ENCODE measurements at places on chromosomes 6 and 20.
A peak's percentile ranks its signal among the peaks of the same experiment; 100 is the strongest.

DNA sequence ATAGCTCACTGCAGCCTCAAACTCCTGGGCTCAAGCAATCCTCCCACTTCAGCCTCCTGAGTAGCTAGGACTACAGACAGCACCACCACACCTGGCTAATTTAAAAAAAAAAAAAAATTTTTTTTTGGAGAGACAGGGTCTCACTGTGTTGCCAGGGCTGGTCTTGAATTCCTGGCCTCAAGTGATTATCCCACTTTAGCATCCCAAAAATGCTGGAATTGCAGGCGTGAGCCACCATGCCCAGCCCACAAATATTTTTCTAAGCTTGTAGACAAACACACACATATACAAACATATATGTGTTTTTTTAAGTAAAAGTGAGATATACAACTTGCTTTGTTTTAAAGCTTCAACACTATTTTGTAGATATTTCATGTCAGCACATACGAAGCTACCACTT lies 10.8 kb downstream of the HSPA12B start:
- no peak overlapping the region for H3K27ac ChIP-seq
- DNase-seq, result no peak
- no peaks in the 10 kb centered on the region for H3K36me3 ChIP-seq

DNA sequence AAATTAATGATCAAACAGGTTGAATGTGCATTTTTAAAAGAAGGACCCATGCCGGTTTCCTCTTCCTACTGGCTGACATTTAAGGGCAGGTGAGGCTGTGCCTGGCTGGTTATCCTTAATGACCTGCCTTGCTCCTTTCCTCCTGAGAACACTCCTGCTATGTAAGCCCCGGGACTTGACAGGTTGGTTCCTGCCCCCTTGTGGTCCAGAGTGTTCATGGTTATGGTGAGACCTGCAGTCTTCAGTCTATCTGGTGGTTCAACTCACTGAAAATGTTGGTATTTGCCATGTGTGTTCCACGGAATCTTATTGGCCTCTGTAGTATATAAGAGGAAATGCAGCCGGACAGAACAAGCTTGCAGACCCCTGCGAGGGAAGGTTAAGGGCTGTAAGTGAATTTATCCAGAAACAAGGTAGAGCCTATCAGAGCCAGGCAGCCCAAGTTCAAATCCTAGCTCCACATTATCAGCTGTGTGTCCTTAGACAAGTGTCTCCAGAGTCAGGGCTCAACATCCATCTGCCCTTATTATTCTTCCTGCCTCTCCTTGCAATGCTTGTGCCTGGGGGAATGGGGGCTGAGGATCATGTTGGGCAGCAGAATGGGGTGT lies 5.2 kb upstream of the BPIFA3 start:
- no peaks in the 10 kb centered on the region for H3K36me3 ChIP-seq
- H3K4me3 ChIP-seq, result no peak overlapping the region
- H3K27ac ChIP-seq, result no peak overlapping the region
- no peaks in the 10 kb centered on the region for H3K27me3 ChIP-seq
- no peak for DNase-seq
- no peaks in the 10 kb centered on the region for H3K4me1 ChIP-seq

- H3K27ac ChIP-seq, result no peak overlapping the region
- no peaks in the 10 kb centered on the region for H3K36me3 ChIP-seq
Measured at GRCh38 chr20:43096126-43096930, 93.4 kb downstream of the PTPRT start.

GRCh38 chr6:151553416-151554165 lies 59.8 kb downstream of the CCDC170 start:
- H3K4me1 ChIP-seq, result no peaks in the 10 kb centered on the region
- H3K4me3 ChIP-seq, result no peak overlapping the region
- DNase-seq, result no peak
- H3K36me3 ChIP-seq, result no peaks in the 10 kb centered on the region
- no peak overlapping the region for H3K27ac ChIP-seq
- H3K27me3 ChIP-seq, result no peaks in the 10 kb centered on the region

- no peak overlapping the region for H3K4me3 ChIP-seq
- H3K4me1 ChIP-seq, result no peaks in the 10 kb centered on the region
- DNase-seq, result no peak
- H3K36me3 ChIP-seq, result no peaks in the 10 kb centered on the region
- H3K27me3 ChIP-seq, result peaks cover 2% of the 10 kb centered on the region
- H3K27ac ChIP-seq, result no peak overlapping the region
Measured at GRCh38 chr20:50360218-50360672, 149.9 kb upstream of the PTPN1 start.

- peak overlapping the region; percentile 94 for H3K4me3 ChIP-seq
- no peaks in the 10 kb centered on the region for H3K27me3 ChIP-seq
- peak overlapping the region; percentile 92 for H3K27ac ChIP-seq
- no peaks in the 10 kb centered on the region for H3K36me3 ChIP-seq
- no peak for DNase-seq
Measured at GRCh38 chr20:47503685-47504084, 2.0 kb downstream of the NCOA3 start.

DNA sequence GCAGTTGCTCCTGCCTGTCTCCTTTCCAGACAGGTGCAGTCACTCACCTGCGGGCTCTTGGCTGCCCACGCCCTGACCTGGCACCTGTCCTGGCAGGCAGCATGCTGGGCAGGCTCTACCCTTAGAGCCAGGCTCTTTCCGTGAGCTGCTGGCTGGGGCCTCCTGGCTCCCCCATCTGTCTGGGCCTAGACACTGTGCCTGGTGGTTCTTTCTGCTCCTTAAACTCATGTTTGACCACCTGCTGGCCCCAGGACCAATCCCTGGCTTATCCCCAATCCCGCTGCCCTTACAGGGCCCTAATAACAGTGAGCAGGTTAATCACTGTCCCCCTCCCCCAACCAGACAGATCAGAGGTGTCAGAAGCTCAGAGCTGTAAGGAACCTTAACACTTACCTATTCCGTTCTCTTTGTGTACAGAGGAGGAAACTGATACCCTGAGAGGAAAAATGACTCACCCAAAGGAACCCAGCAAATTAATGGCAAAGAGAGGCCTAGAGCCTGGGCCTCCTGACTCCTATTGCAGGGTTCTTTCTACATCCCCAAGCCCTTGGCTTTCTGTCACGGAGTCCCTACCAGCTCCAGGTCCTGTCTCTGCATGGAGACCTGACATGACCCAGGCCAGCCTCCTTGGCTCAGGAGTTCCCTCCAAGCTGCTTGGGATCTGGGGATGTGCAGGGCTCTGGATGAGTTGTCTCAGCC lies 54.7 kb downstream of the RAB44 start:
- no peak overlapping the region for H3K4me3 ChIP-seq
- H3K36me3 ChIP-seq, result peaks cover 2% of the 10 kb centered on the region
- H3K27me3 ChIP-seq, result no peaks in the 10 kb centered on the region
- H3K4me1 ChIP-seq, result peaks cover 50% of the 10 kb centered on the region
- H3K27ac ChIP-seq, result peak overlapping the region; percentile 80

- no peaks in the 10 kb centered on the region for H3K4me1 ChIP-seq
- no peak for DNase-seq
- H3K27me3 ChIP-seq, result no peaks in the 10 kb centered on the region
- no peak overlapping the region for H3K4me3 ChIP-seq
Measured at GRCh38 chr6:40346246-40346645, 240.9 kb downstream of the LRFN2 start.

- DNase-seq, result no peak
- H3K27me3 ChIP-seq, result no peaks in the 10 kb centered on the region
- H3K27ac ChIP-seq, result no peak overlapping the region
Measured at GRCh38 chr6:163651915-163652668, 237.6 kb downstream of the QKI start.

DNA sequence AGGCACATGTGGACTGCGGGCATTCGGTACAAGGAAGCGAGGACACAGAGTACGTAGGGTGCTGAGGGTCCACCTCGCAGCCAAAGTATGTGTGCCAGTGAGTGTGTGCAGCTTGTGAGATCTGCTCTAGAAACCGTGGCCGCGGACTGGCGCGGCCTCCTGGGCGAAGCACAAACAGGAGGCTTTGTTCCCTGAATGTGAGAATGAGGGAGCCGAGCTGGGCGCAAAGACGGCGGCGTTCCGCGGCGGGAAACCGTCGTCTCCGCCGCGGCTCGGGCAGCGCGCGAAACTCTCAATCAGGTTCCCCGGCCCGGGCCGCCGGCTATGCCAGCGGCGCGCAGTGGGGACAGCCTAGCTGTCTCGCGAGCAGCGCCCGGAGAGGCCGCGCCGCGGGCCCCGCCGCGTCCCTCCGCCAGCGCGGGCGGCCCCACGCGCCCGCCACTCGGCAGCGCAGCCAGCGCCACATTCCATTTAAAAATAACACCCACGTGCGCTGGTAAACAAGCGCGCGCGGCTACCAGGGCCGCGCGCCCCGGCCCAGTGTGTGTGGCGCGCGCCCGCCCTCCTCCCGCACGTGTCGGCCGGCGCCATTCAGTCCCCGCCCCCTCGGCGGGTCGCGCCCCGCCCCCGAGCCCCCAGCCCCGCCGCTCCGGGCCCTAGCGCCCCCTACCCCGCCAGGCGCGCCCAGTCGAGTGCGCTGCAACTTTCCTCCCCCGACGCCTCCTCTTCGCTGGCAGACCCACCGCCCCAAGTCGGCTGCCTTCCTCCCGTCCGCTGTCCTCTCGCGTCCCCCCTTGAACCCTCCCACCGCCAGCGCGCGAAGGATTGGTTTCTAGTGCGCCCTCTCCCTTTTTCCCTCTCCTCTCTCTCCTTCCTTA lies 3.0 kb upstream of the FOXO3 start:
- no peak overlapping the region for H3K27ac ChIP-seq
- H3K4me1 ChIP-seq, result peaks cover 4% of the 10 kb centered on the region
- H3K27me3 ChIP-seq, result peaks cover 8% of the 10 kb centered on the region
- DNase-seq, result no peak
- no peaks in the 10 kb centered on the region for H3K36me3 ChIP-seq

GRCh38 chr20:40643891-40644290 lies 45.1 kb downstream of the MAFB start:
- no peak overlapping the region for H3K27ac ChIP-seq
- peaks cover 1% of the 10 kb centered on the region for H3K27me3 ChIP-seq
- no peak overlapping the region for H3K4me3 ChIP-seq

GRCh38 chr20:39935901-39936300 lies 753.1 kb downstream of the MAFB start:
- DNase-seq, result no peak
- no peaks in the 10 kb centered on the region for H3K36me3 ChIP-seq
- H3K27me3 ChIP-seq, result no peaks in the 10 kb centered on the region
- no peaks in the 10 kb centered on the region for H3K4me1 ChIP-seq

- peak overlapping the region; percentile 76 for H3K4me3 ChIP-seq
- peaks cover 19% of the 10 kb centered on the region for H3K4me1 ChIP-seq
- H3K36me3 ChIP-seq, result peaks cover 6% of the 10 kb centered on the region
- H3K27ac ChIP-seq, result peak overlapping the region; percentile 71
- DNase-seq, result no peak
Measured at GRCh38 chr20:62795023-62795761, 1.1 kb upstream of the MRGBP start.

- no peaks in the 10 kb centered on the region for H3K36me3 ChIP-seq
- H3K4me3 ChIP-seq, result no peak overlapping the region
- H3K27me3 ChIP-seq, result no peaks in the 10 kb centered on the region
- 0 out of 2 replicates have a peak, but pooled peaks cover 3% of the 10 kb centered on the region for H3K4me1 ChIP-seq
- peak; percentile 35 for DNase-seq
Measured at GRCh38 chr6:93453956-93454355, 34.6 kb upstream of the EPHA7 start.

- H3K27me3 ChIP-seq, result no peaks in the 10 kb centered on the region
- peaks cover 6% of the 10 kb centered on the region for H3K4me1 ChIP-seq
- no peak overlapping the region for H3K4me3 ChIP-seq
- H3K36me3 ChIP-seq, result no peaks in the 10 kb centered on the region
- no peak for DNase-seq
Measured at GRCh38 chr6:47334334-47334733, 24.6 kb upstream of the TNFRSF21 start.

- no peaks in the 10 kb centered on the region for H3K27me3 ChIP-seq
- H3K4me3 ChIP-seq, result no peak overlapping the region
- H3K27ac ChIP-seq, result no peak overlapping the region
- no peak for DNase-seq
Measured at GRCh38 chr6:112061605-112062004, 7.7 kb downstream of the CCN6 start.

DNA sequence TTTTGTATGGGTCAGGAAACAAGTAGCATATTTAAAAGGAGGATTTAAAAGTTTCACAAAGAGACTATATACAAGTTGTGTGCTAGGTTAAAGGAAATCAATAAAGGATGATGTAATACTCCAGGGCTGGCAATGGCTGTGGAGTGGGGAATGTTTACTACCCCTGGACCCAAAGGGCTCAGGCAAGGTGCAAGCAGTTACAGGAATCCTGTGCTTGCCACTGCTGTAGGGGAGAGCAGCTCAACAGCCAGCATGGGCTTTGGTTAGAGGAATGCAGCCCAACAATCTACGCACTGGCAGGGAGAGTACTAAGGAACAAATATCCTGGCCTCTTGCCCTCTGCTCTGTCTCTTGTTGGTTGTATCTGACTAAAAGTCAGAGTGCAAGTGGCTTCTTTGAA lies 1642.2 kb downstream of the KHDRBS2 start:
- H3K36me3 ChIP-seq, result no peaks in the 10 kb centered on the region
- no peaks in the 10 kb centered on the region for H3K4me1 ChIP-seq
- no peak for DNase-seq
- H3K27ac ChIP-seq, result no peak overlapping the region
- no peaks in the 10 kb centered on the region for H3K27me3 ChIP-seq
- no peak overlapping the region for H3K4me3 ChIP-seq

DNA sequence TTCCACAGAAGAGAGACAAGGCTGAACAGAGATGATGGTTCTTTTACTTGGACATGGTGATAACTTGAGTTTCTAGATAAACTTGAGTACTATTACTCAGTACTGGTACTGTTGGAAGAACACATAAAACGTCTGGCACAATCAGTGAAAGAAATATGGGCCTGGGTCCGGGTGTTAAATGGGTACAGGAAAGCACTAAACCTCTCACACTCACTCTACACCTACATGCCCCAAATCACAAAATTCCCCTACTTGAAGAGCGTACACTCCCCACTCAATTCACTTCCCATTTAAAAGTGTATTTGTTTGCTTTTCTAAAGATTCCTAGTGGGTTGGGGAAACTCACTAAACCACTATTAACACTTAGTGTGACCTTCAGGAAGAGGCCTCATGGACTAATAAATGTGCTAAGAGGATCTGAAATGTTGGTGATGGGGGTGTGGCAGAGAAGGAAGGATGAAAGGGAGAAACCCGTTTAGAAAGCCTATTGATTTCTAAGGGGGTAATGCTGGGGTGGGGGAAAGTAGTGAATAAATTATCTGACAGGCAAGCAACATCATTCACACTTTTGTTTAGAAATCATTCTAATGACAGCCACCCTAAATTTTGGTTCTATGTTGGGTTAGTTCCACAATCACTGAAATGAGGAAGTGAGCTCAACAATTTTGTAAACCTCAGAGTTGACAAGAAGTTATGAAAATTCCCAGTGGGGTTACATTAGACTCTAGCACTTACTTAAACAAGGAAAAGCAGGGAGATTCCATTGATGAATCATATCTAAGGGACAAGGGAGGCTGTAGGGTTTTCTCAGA lies 222.6 kb upstream of the MARCKS start:
- H3K27me3 ChIP-seq, result no peaks in the 10 kb centered on the region
- H3K4me1 ChIP-seq, result peaks cover 55% of the 10 kb centered on the region
- peak overlapping the region; percentile 21 for H3K4me3 ChIP-seq
- H3K36me3 ChIP-seq, result no peaks in the 10 kb centered on the region

DNA sequence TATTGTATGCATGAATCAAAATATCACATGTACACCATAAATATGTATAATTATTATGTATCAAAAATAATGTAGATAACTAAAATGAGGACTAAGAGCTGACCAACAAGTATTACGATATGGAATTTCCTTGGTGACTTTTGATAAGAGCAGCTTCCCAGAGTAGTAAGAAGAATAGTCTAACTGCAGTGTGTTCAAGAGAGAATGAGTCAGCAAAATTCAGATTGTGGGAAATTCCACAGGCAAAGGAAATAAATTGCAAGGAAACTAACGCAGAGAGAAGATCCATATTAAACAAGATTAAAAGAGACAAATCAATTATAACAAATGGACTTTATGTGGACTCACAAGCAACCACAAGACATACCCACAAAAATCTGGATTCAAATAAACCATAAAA lies 26.4 kb downstream of the FRK start:
- no peaks in the 10 kb centered on the region for H3K4me1 ChIP-seq
- H3K36me3 ChIP-seq, result no peaks in the 10 kb centered on the region
- no peak overlapping the region for H3K4me3 ChIP-seq
- H3K27me3 ChIP-seq, result no peaks in the 10 kb centered on the region
- DNase-seq, result no peak
